ENCODE measurements at places on chromosomes 1 and 21.

- no peak for DNase-seq
Observed at GRCh38 chr1:42037586-42037985, 115.6 kb upstream of the GUCA2B start.

- DNase-seq = no peak
Observed at GRCh38 chr1:107867422-107867821, 97.6 kb downstream of the VAV3 start.

- DNase-seq = peak; percentile 42
Observed at GRCh38 chr1:29332204-29332603, 95.9 kb downstream of the PTPRU start.

GRCh38 chr21:44932408-44933181 lies 7.2 kb upstream of the SLX9 start:
- no peak for DNase-seq

- no peak for DNase-seq
Observed at GRCh38 chr1:220274251-220274855, 2.1 kb upstream of the RAB3GAP2 start.

DNA sequence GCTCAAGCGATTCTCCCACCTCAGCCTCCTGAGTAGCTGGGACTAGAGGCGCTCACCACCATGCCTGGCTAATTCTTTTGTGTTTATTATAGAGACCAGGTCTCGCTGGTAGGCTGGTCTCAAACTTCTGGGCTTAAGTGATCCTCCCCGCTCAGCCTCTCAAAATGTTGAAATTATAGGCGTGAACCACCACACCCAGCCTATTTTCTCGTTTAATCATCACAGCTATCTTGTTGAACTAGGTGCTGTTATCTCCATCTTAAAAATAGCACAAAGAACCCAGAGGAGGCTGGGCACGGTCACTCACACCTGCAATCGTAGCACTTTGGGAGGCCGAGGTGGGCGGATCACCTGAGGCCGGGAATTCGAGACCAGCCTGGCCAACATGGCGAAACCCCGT lies 28.1 kb downstream of the COL16A1 start:
- no peak for DNase-seq

DNA sequence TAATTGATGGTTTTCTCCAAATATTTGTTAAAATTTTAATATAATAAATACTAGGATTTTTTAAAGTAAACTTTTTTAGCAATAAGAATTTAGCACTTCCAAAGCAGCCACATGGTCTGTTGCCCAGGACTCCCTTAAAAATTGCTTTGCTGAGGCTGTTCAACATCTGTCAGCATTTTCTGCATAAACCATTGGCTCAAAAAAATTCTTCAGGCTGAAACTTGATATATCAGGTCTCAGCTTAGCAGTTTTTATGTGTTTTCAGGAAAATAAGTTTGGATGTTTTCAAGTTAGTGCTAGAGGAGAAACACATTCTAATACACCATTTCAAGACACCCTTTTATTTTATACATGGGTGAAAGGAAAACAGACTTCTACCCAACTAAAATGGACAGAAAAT lies 69.1 kb upstream of the C1orf105 start:
- no peak for DNase-seq

DNA sequence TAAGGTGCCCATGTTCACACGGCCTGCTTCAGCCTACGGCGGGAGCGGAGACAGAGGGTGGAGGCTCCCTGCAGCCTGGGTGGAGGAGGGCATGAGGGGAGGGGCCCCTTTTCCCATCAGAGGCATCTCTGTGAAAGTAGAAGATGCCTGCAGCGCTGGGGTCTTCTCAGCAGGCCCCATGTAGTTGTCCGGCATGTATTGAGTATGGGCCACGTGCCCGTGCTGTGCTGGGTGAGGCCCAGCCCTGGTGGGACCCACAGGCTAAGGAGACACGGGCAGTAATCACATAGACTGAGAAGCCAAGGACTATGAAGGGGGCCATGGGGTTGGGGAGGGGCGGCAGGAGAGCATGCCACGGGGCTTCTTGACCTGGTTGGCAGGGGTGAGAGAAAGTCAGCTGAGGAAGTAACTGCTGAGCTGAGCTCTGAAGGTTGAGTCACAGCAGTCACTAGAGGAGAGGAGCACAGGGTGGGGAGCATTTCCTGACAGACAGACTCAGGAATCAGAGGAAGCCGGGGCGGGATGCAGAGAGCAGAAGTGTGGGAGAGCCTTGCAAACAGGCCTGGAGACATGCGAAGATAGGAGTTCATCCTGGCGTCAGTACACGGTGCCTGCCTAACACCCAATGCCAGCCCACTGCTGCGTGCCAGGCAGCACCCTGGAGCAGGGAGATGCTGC lies 21.6 kb downstream of the PSEN2 start:
- DNase-seq = no peak

DNA sequence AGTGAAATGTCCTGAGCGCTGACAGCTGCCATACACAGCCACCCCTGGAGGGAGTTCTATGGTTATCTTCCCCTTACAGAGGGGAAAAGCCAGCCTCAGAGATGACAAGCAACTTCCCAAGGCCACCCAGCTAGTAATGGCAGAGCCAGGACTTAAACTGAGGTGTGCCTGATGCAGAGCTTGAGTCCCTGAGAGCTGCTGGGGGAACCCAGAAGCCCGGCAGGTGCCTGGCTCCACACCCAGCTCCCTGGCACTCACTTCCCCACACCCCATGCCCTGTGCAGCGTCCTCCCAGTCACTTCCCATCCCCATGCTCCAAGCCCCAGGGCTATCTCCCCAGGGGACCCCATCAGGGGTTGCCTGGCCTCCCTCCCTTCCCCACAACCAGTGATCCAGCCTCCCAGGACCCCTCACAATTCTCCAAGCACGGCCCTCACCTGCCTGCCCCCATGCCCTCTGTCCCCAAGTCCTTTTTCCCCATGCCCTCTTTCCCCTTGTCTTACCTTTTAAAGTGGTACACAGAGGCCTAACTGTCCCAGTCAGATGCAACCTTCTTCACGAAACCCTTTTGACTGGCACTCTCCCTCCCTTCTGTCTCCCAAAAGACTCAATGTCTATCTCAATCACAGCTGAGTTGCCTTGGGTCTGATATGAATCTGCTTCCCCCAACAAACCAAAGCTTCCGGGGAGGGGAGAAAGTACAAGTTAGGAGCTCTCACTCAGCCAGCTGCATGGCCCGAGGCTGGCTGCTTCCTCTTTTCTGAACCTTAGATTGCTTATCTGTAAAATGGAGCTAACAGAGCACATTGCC lies 39.8 kb upstream of the LRP8 start:
- peak; percentile 95 for DNase-seq

DNA sequence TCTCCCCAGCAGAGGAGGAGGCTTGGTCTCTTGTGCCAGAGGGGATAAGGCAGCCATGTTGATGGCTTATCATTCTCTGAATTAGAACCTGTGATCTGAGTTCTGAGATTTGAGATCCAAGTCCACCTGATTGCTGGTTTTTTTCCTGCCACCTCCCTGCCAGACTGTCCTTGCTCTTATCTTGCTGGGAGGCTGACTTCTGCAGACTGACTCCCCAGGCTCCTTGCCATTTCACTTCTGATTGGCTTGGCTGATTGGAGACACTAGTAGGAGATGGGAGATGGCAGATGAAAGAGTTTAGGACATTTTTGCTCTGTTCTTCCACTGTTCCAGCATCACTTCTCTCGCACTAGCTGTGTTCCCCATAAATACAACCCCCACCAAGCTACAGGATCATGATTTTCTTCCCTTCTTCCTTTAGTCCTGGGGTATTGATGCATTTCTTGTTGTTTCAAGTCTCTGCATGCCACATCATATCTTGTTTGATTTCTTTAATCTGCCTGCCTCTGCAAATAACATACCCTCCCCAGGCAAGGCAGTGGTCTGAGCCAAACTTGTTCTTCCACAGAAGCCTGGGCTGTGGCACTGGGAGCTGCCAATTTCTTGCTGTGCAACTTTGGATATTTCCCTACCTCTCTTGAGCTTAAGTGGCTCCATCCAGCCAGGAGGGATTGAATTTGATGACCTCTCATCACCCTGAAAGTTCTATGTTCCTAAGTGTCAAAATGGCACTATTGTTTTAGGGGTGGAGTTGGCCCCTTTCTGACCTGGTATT lies 963 bp upstream of the CYP4B1 start:
- no peak for DNase-seq

DNA sequence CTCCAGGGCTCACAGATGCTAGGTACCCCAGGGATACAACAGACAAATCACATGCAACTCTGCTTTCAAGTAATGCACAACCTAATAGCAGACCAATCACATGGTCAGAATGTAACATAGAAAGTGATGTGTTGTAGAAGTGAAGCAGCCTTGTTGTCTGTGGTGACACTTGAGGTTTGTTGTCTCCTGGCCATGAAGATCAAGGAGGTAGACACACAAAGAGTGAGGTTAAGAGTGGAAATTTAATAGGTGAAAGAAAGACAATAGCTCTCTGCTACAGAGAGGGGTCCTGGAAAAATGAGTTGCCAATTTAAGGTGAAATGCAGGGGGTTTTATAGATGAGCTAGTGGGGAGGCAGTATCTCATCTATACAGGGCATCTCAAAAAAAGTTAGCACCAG lies 2.5 kb upstream of the TMEM9 start:
- DNase-seq = no peak

DNA sequence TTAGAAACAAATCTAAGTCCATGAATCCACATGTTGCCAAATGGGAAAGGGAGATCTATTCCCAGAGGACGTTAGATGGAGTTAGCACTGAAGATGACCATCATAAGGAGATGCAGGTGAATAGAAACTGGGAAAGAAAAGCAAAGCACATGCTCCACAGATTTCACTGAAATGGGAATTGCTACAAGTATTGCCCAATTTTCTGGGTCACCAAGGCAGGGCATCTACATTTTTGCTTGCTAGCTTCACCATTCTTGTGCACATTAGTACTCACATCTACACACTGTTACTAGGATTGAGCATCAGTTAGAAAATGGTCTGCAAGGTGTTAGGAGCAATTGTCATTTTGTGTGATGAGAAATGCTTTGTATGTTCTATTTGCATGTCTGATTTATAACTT lies 99.1 kb downstream of the JAK1 start:
- no peak for DNase-seq

DNA sequence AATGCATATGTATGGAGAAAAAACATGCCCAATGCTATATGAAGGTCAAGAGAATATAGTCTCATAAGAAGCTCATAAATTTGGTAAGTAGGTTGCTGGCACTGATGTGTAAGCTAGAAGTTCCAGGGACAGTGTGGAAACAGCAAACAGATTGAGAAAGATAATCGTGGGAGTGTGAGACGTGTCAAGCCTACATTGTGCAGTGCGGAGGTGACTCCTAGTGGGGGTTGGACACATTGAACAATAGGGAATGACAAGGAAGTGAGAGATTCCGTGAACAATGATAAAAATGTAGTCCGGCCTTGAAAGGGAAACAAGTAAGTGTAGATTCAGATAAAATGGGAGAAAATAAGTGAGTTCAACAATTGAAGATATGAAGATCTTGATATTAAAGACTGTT lies 788.4 kb upstream of the PRMT6 start:
- peak; percentile 4 for DNase-seq

DNA sequence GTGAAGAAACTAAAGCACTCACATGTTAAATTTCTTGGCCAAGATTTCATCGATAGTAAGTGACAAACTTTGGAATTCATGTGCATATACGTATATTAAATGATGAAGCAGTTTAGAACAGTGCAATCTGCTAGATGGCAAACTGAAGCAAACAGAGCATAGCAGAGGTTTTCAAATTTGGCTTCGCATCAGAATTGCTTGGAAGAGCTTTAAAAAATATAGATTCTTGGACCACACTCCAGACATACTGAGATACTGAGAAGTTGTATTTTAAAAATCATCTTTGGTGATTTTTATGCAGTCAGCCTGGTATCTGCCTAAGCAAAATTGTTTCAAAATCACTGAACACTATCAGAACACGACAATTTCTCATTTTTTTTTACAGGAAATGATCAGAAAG lies 709.2 kb downstream of the PLA2G4A start:
- no peak for DNase-seq

DNA sequence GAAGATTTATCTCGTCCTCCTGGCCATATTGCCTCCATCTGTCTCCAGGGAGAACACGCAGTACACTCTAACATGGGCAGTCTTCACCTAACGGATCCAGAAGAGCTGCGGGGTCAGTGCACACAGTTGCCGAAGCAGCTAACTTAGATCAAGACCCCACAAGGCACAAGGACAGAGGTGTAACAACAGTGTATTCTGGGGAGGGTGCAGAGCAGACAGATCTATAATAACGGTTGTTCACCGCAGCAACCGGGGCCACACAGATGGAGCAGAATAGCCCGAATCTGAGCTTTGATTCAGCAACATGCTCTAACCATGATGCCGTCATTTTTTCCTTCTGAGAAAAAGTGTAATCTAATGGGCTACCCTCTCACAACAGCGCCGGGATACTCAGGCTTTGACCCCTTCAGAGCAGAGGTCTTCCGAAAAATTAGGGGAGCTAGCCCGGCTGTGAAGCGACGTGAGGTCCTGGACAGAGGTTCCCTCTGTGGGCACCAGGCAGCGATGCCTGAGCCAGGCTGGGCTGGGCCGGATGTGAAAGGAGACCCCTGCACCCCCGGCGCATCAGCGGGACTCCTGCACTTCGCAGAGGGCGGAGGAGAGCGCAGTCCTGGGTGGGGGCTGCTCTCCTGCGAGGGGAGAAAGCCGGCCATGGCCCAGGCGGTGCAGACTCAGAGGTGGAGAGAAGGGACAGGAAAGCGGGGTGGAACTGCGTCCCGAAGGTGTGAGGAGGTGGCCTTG lies 57.5 kb downstream of the BCL9 start:
- no peak for DNase-seq

- no peak for DNase-seq
Observed at GRCh38 chr1:234660536-234661316, 50.7 kb upstream of the IRF2BP2 start.

Data from Jurkat, Clone E6-1 (cell line).